ENCODE measurements at places on chromosomes 3 and 15. TPM values are rescaled to one million over a fixed set of nuclear protein-coding genes. Genes with fewer than 3 reads are reported as not detected.

DNA sequence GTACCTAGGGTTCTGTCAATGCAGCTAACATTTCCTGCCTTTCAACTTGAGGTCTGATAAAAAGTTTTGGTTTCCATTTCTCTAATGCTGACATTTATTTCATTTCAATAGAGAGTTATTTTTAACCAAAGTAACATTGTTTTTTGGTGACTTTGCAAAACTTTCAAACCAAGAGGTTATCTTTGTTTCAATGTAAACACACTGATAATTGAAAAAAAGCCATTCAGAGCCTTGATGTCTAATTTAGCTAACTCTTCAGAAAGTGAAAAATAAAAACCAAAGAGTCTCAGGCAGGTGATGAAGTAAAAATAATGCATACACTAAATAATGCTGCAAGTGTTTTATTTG lies 9.6 kb upstream of the TIPARP start:
- no peak for DNase-seq

GRCh38 chr3:179829401-179829800 lies 176.6 kb downstream of the USP13 start:
- no peak for DNase-seq

DNA sequence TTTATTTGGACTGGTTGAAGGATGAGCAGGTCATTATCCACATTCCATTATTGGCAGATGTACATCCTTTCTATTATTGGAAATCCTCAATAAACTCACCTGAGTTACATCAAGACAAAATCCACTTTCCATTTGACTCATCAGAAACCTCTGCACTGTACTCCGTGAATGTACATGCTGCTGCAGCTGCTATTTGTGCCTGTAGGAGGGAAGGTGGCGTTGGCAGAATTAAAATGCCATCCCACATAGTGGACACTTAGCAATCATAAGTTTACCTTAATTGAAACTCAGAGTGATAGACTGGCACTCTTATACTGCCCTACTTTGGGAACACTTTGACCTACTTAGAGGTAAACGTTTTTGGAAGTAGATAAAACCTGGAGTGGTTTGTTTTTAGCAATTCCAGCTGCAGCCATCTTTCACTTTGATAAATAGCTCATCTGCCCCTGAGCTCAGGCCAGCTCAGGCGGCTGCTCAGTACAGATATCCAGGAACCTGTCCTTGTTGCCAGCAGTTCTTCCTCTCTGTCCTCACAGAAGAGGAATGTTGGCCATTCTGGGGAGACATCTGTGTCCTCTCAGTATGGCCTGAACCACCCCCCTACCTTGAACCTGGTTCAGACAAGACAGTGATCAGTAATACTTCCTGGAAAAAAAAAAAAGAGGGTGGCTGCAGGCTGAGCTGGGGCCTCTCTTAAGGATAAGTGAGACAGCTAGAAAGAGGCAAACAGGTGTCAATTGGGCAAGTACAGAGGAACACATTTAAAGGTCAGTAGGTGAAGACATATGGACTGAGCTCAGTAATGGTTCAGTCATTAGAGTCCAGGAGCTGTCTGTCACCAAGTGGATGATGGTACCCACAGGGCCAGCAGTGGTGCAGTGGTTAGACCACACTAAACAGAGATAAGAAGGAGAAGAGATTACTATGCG lies 153.4 kb upstream of the UMPS start:
- DNase-seq: no peak

DNA sequence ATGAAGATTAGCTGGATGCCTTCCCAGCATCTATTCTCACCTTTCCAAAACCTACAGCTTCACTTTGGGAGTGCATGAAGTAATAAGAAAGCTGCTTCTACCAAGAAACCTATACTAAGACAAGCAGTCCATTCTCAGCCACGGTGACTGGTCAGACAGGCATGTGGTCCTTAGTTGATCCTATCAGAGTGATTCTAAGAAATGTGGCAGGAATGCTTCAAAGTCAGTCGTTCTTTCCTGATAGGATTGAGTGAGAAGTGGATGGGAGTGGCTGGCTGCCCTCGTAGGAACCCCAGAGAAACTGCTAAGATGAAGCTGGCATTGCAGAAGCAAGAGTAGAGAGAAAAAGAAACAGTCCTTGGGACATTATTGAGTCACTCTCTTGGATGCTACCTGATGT lies 16.6 kb downstream of the FOXB1 start:
- no peak for DNase-seq

DNA sequence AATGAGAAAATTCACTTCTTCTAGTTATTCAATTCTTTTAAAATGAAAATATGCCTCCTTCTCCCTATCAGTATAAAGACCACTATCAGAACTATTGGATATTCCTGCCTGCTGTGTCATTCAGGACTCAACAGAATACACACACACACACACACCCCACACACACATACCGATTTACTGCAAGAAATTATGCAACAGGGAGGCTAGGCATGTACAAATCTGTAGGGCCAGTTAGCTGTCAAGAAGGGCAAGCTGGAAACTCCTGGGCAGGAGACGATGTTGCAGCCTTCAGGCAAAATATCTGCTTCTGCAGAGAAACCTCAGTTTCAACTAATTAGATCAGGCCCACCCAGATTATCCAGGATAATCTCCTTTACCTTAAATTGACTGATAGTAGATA lies 13.9 kb upstream of the RYR3 start:
- no peak for DNase-seq

- DNase-seq: no peak
Measured at GRCh38 chr3:135440746-135441145, 524.8 kb upstream of the PPP2R3A start.

STRC gene
- 1.9 TPM for polyA plus RNA-seq

GRCh38 chr15:69299451-69299886 lies 757 bp downstream of the PAQR5 start:
- no peak for DNase-seq

- no peak for DNase-seq
Measured at GRCh38 chr3:46027021-46027705, at the start of gene XCR1. XCR1 (minus strand) TSS chr3:46027483; CDS start chr3:46021947, 5,536 bp downstream.

GRCh38 chr3:173838644-173839043 lies 441.1 kb downstream of the NLGN1 start:
- DNase-seq: no peak

SLC27A2 gene
- polyA plus RNA-seq: 4.9 TPM

GRCh38 chr3:138889792-138890191 lies 55.1 kb upstream of the PIK3CB start:
- DNase-seq: no peak

GRCh38 chr15:93941697-93942096 lies 289.7 kb upstream of the MCTP2 start:
- no peak for DNase-seq

Measured in right lung (tissue), 10 donors.